ENCODE measurements at places on chromosomes 1 and 21.

DNA sequence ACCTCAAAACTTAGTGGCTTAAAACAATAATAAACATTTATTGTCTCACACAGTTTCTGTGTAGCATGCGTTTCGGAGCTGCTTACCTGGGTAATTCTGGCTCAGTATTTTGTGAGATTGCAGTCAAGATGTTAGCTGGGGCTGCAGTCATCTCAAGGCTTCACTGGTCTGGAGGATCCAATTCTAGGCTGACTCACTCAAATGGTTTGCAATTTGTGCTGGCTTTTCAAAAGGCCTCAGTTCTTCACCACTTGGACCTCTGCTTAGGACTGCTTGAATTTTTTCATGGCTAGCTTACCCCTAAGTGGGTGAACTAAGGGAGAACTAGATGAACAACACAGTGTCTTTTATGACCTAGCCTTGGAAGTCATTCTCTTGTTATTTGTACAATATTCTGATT, 21.0 kb downstream of the XPR1 start:
- DNase-seq = peak; percentile 20

GRCh38 chr21:42135386-42136052, 64.4 kb downstream of the UMODL1 start:
- DNase-seq = no peak

DNA sequence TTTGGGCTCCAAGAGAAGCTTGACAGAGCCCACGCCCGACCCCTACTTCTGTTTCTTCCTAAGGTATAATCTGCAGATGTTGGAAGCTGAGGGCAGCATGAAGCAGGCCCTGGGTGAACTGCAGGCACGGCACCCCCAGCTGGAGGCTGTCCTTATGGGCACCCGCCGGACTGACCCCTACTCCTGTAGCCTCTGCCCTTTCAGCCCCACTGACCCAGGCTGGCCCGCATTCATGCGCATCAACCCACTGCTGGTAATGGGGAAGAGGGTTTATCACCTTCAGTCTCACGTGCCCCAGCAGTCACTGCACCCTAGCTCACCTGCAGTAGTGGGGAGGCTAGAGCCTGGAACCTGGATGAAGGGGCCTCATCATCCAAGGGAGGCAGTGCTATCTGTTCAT, 3.1 kb upstream of the LENEP start:
- DNase-seq = no peak

GRCh38 chr1:115211071-115211745, 121.9 kb upstream of the TSPAN2 start:
- DNase-seq = no peak

- DNase-seq = no peak
Observed at GRCh38 chr21:20151741-20152140, 846.5 kb upstream of the NCAM2 start.

DNA sequence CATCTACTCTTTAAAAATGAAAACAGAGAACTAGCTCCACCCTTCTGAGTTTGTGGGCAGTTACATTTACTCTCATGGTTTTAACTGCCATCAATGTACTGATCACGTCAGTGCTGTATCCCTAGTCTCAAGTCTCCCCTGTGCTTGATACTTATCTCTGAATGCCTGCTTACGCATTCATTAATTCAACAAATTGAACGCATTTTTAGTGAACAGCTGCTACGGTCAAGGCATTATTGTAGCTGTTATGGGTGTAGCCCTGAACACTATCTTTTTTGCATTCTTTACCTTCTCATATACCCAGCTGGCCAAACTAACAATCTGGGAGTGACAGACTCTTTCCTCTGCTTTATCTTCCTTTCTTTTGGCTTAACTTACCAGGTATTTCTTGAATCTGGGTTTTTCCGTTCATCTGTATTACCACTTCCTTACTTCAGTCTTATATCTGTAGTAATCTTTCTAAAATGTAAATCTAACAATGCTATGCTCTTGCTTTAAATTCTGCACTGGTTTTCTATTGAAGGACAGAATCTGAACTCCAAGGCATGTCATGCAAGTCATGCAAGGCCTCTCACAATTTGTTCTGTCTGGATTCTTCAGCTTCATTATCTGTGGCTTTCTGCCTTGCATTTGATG, 33.3 kb downstream of the SMG7 start:
- DNase-seq = no peak

- DNase-seq = no peak
Observed at GRCh38 chr21:16900685-16901084, 612.2 kb upstream of the CXADR start.

GRCh38 chr1:222994511-222995235, 148.4 kb downstream of the TLR5 start:
- peak; percentile 41 for DNase-seq

GRCh38 chr1:30881319-30882181, 27.0 kb downstream of the SDC3 start:
- DNase-seq = no peak

DNA sequence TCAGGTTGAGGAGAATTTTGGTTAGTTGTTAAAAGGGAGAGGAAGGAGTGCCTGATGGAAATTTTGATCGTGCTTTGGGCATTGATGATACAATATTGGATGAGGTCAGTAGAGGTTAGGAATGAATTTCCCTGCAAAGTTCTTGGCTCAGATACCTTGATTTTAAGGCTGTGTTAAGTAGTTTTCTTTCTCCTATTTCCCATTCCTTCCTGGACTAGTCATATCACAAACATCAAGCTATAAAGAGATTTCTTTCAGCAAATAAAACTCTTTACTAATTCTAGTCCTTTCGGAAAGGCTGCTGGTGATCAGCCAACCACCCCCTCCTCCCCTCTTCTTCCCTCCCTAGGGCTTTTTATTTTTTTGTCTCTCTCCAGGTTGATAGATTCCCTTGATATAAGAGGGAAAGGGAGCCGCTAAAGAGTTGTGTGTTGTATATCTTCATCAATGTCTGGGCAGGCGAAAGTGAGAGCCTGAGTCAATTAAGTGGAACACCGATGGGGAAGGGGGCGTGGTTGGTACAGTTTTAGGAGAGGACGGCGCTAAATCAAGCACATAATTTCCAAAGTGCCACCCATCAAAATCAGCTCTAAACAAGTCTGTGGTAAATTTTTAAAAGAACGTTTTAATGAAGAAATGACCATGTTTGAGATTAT, 100.1 kb upstream of the PLXNA2 start:
- no peak for DNase-seq

DNA sequence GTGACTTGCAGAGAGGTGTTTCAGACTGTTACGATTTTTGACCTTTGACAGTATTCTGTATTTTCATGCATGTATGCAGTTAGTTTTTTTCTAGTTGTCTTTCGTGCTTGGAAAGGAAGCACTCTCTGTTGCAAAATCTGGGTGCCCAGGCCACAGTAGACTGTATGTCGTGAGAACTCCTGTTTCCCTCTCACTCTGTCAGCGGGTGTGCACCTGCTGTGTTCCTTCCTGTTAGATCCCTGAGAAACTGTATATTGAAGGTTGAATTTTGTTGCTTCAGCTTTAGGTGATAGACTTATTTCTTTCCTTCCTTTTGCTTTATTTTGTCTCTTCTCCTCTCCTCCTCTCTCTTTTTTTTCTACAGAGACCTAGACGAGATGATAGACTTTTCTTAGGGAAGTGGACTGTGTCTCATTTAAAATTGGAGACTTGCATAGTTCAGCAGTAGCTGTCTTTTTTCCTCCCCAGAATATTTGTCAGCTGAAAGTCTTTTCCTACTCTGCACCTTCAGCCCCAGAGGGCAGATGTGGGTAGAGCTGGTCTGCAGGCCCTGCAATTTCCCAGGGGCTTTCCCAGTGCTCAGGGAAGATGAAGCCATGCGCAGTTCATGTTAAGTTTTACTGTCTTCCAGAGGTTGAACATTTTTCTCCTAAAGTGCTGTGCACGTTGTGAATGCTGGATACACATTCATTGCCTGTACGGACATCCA, 1.4 kb downstream of the TRAPPC10 start:
- DNase-seq = peak; percentile 11

DNA sequence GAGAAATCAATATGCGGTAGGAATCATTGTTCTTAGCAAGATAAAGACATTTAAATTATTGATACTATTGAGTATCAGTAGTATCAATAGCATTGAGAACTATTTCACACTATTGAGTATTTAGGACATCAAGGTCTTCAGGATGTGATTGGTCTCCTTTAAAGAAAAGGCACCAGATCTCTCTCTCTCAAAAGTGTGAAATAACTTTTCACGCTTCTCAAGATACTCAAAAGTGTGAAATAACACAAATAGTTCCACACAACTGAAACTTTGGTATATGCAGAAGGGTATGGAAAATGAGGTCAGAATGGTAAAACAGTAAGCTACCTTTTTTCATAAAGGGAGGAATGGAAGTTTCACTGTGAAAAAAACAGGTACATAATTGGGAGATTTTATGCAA, 6.7 kb upstream of the PYHIN1 start:
- DNase-seq = no peak

DNA sequence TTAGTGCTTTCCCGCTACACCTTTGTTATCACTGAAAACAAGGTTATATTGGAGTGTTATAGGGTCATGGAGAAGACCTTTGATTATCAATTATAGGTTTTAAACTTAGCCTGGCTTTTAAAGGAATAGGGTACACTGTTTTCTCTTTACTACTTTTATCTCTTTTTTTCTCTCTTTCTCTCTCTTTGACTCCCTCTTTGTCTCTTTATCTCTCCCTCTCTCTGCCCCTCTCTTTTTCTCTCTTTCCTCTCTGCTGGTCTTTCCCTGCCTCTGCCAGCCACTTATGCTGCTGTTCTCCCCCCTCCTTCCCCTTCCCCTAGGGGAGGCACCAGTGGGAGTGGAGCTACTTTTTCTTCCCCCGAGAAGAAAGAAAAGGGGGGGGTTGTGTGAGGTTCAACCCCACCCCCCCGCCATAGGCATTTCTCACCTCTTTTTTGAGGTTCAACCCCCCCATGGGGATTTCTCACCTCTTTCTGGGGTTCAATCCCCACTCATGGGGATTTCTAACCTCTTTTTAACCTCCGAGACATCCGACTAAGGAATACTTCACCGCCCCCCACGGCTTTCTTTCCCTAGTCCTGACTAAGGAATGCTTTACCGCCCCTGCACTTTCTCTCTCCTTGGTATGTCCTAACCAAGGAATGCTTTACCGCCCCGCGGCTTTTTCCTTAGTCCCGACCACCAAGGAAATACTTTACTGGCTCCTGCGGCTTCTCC, 17.2 kb upstream of the ZBTB8B start:
- DNase-seq = peak; percentile 79

DNA sequence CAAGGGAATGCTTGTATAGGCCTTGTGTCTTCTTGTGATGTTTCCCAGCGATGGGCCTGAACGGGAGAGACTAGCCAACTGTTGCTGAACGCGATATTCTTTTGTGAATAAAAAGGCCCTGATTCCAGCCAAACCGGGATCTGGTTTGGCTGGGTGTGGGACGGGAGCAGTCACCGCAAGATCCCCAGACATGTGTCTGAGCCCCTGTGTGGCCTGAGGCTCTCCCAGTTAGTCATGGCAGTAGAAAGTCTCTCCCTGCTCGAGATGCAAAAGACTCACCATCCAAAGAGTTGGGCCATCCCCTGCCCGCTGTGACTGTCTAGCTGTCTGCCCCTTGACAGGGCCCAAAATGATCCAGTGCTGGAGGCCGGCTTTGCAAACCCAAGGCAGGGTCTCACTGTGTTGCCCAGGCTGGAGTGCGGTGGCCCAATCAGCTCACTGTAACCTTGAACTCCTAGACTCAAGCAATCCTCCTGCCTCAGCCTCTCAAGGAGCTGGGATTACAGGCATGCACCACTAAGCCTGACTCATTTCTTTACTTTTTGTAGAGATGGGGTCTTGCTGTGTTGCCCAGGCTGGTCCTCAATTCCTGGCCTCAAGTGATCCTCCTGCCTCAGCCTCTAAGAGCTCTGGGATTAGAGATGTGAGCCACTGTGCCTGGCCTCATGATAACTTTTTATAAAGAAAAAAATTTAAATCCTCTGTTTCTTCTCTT, 56.4 kb downstream of the KIF26B start:
- DNase-seq = no peak

DNA sequence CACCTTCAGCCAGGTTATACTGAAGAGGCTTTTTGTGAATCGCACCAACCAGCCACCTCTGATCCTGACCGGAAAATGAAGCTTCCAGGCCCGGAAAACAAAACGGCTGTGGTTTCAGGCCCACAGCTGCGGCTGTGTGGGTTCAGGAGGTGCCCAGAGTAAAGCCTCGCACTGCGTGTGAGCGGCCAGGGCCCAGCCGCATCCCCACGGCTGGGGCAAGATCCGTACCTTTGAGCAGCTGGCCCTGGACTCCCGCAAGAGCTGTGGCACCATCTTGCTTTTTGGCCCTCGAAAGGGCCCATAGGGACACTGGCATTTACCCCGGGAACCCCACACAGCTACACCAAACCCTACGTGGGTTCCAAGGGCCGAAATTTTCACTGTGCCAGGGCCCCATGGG, 63.0 kb downstream of the GLUL start:
- no peak for DNase-seq

- peak; percentile 29 for DNase-seq
Observed at GRCh38 chr1:72140222-72140621, 142.1 kb downstream of the NEGR1 start.

GRCh38 chr1:110606657-110607535, 738 bp upstream of the KCNA2 start:
- no peak for DNase-seq

GRCh38 chr1:172662464-172663109, 3.7 kb downstream of the FASLG start:
- peak; percentile 78 for DNase-seq

GRCh38 chr21:46114963-46115362, 17.1 kb downstream of the COL6A2 start:
- no peak for DNase-seq

- DNase-seq = no peak
Observed at GRCh38 chr1:209527372-209527771, 56.1 kb upstream of the CAMK1G start.

DNA sequence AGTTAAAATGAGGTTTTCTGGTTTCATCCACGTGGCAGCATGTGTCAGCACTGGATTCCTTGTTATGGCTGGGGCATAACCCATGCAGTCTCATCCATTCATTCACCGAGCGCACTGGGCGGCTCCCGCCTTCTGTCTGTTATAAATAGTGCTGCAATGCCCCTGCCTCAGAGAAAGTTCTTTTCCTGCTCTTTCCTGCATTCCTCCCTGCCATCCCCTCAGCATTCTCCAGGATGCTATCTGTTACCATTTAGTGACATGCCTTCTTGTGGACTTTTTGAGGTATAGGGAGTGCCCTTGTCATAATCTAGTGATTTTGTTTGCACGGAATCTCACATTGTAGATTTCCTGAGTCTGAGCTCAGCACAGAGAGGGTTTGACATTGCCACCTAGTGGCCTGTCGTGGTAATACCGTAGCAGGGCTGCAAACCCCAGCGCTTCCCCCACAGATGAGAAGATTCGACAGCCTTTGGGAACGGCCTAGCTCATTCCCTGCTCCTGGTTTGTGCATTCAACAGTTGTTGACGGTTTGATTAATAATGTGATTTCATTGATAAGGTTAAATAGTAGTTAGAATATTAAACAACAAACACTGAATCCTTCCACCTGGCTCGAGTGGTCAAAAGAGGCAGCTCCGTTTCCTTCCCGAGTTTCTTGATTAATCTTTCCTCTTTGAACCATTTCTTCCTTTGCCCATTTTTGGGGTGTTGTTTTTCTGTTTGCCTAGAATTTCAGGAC, 46.3 kb downstream of the UMODL1 start:
- DNase-seq = peak; percentile 37
